ENCODE measurements at places on chromosomes 3 and 15.

DNA sequence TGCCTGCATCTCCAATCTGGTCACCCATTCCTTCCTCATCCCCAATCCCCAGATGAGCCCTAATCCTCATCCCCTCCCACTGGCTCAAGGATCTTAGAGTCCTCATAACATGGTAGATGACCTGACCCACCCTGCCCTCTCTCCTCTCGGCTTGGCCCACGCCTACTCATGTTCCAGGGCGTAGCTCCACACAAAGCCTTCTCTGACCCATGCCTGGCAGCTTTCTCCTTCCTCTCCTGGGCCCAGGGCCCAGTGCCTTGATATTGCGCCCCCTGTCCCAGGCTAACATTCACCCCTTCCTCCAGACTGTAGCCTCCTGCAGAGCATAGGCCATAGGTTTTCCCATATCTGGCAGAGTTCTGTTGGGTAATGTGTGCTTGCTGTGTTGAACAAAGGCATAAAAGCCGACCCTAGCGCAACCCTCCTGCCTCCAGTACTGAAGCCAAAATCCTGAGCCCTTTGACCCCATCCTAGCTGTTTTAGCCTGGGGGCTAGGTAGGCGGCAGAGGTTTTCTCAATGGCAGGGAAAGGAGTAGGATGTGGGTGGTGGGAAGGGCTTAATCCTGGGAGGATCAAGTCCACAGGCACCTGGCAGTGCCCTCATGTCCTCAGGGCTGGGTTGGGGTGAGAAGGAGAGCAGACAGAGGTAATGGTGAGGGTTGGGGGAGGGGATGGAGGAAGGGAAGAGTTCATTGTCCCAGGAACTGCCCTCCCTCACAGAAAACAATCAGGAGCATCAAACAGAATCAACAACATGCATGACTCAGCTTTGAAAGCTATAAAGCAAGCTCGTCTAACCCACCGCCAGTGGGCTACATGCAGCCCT, 35.5 kb downstream of the MESD start:
- no peak for DNase-seq

DNA sequence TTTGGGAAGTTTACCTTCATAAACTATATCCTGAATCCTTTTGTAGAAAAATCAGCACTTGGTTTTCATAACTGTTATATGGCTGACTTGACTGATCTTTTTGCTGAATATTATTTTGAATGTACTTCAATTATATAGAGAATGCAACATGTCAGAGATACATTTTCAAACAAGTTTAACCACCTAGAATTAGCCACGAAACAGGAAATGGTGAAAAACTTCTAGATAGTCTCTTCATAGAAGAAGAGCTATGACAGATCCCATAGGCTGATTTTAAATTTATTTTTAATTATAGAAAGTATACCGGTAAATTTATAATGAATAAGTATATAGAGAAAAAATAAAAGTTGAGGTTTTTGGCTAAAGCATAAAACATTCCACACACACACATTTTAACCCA, 436.8 kb upstream of the DPPA4 start:
- DNase-seq = no peak

GRCh38 chr15:59723687-59724346, 34.7 kb upstream of the BNIP2 start:
- no peak for DNase-seq

GRCh38 chr3:184230081-184230602, 757 bp downstream of the VWA5B2 start:
- DNase-seq = no peak

DNA sequence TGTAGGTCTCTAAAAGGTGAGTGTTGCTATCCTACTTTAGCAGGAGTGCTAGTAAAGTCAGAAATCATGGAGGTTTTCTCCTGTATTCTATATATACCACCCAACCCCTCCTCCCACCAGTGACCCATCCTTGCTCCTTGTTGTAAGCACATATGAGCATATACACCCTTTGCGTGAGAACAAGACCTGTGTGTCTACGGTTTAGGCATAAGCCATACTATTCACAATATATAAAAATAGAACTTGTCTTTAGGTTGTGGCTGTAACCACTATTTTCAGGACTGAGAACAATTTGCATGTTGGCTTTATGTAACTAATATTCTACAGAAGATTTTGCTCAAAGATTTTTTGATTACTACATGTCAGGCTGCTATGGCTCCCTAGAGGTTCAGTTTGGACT, 59.1 kb upstream of the TOP2B start:
- no peak for DNase-seq

- no peak for DNase-seq
These were observed 88.6 kb downstream of the GTPBP8 start for GRCh38 chr3:113079218-113079961.

GRCh38 chr3:16840101-16840424, 44.7 kb upstream of the PLCL2 start:
- DNase-seq = no peak

GRCh38 chr3:157532529-157533297, 29.5 kb upstream of the VEPH1 start:
- DNase-seq = no peak

DNA sequence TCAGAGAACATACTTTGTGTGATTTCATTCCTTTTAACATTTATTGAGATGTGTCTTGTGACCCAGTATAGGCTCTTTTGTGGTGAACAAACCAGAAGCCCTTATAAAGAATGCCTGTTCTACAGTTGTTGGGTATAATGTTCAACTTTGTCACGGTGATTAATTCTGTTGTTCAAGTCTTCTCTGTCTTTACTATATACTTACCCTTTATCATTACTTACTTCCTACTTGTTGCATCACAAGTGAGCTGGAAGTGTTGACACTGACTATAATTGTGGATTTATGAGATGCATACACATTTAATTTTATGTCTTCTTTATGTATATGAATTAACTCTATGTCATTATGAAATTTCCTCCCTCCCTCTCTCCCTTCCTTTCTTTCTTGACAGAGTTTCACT, 59.7 kb upstream of the TBL1XR1 start:
- no peak for DNase-seq

- no peak for DNase-seq
These were observed 174.7 kb downstream of the MBNL1 start for GRCh38 chr3:152443212-152444023.

DNA sequence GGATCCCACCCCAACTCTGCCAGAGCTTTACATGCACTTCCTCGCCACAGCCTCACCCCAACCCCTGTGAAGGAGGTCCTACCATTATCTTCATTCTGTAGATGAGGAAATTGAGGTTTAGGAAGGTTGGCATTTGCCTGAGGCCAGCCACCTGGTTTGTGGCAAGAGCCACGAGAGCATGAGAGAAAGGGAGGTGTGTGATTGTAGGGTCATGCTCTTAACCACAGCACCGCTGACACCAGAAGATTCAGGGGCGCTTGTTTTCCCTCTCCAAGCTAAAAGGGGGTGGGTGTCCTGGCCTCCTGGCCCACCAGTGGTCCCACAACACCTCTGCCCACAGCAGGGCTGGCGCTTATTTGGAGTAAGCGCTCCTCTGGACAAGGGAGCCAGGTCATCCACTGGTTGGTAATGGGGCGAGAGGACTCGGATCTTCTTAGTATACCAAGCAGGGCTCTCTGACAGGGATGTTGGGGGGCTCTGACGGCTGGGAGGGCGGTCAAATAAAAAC, 691 bp downstream of the RHCG start:
- DNase-seq = no peak

DNA sequence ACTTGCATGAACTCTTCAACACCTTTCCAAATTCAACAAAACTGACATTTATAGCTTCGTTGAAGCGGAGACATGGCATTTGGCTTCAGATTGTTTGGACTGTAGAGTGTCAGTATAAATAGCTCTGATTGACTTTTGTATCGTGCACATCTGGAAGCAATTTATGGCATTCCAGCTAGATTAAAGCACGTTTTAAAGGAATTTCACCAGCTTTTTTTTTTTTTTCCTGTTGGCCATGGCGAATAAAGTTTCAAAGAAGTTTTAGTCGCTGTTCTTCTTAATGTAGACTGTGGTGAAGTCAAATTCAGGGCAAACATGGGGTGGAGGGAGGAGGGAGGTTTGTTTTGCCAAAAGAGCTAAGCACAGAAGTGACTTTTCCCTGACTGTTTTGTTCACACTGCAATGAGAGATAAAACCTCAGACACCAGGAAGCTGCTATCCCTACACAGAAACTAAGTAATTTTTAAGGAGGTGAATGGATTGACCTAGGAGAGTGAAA, 391.0 kb upstream of the RARB start:
- no peak for DNase-seq

- DNase-seq = no peak
These were observed 39.2 kb downstream of the TMEM158 start for GRCh38 chr3:45186871-45187270.

DNA sequence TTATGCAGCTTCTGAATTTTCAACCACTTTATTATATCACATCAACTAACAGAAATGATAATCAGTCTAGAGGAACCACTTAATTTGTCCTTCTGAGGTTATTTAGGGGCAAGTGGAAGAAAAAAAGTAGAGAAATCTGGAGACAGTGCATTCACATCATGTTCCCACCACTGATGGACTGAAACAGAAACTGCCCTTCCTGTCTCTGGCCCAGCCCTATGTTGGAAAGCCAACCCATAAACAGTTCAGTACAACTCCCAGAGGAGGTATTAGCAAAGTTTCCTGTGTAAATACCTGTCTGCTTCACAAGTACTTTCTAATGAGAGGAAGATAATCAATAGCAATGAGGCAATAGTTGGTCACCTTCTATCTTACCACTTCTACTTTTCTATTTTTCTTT, 205.8 kb downstream of the SSR3 start:
- no peak for DNase-seq

DNA sequence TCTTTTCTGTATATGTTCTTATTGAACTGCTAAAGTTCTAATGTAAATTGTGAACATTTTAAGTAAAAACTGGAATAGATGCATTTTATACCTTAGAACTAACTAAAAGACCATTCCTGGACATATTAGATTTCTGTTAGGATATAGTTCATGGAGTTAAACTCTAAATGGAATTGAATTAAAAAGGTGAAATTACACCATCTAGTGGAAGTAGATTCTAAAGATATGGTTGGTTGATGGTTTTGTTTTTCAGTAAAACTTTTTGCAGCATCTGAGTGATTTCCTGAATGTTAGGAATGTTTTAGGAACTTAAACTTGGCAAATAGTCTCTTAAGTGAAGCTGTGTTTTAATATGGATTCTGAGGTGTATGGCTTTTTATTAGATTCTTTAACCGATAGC, 96.8 kb downstream of the SLMAP start:
- DNase-seq = no peak

DNA sequence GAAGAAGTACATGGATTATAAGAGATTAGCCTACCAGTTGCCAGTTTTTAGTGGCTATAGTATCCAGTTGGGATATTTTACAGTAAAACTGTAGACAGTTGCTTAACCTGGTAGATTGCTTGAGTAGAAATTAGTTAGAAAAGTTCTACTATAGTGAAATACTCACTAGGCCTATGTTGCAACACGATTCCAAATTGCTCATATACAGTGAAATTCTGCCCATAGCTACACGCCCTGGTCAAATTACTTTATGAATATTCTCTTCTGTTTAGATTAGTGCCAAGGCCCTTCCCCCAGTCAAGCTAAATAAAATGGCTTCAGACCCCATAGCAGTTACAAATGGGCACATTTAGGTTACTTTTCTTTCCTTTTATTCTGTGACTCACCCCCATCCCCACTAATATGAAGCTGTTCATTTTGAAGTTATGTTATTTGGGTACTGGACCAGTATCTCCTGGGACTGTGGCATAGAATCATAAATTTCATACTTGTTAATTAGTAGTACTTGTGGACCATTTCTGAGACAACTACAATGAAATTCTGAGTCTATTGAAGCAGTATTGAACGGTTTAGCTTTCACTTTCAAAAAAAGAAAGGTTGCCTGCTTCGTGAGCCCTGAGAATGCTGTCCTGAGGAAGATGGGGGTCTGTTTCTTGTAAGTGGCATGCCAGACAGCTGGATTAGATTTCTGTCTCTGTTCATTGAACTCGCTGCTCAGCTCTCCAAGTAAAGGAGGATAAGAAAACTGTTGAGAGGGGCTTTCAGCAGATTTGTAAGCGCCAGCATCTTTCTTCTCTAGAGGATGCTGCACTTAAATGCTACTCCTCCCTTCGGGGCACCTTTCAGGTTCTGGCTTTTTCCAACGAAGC, 65.8 kb upstream of the CFAP20DC start:
- DNase-seq = no peak

DNA sequence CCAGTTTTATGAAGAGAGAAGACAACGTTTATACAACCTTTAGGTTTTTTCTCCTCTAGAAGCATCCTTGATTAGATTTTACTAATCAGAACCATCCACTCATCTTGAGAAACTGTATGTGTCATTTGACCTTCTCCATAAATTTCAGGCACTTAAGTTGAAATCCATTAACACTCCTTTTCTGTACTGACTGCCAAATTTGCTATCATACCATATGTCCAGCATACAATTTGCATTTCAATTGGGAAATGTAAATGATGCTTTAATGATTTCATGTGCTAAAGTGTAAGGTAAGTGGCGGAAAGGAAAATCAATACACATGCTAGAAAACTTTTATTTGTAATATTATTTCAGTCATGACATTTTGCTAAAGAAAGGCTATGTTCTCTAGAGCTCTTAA, 731.6 kb downstream of the GBE1 start:
- no peak for DNase-seq
